ENCODE measurements at places on chromosomes 5 and 9.
A peak's percentile ranks its signal among the peaks of the same experiment; 100 is the strongest.

DNA sequence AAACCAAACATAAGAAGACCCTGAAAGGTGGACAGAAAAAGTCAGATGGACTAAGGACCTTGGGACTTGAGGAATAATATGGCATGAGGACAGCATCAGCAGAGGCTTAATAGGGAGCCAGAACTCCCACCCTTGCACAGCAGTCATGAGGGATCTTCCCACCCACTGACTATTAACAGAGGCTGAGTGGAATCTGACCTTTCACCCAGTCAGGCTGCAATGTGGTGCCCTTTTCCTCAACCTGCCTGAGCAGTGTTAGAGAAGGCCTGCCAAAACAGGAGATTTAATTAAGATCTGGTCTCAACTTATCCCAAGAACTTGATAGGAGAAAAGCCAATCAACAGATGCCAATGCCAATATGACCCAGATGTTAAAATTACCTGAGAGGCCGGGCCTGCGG, 481.9 kb downstream of the KDM4C start:
- no peak for DNase-seq

- DNase-seq, result no peak
Measured at GRCh38 chr9:37902131-37902530, 1.8 kb downstream of the SLC25A51 start.

DNA sequence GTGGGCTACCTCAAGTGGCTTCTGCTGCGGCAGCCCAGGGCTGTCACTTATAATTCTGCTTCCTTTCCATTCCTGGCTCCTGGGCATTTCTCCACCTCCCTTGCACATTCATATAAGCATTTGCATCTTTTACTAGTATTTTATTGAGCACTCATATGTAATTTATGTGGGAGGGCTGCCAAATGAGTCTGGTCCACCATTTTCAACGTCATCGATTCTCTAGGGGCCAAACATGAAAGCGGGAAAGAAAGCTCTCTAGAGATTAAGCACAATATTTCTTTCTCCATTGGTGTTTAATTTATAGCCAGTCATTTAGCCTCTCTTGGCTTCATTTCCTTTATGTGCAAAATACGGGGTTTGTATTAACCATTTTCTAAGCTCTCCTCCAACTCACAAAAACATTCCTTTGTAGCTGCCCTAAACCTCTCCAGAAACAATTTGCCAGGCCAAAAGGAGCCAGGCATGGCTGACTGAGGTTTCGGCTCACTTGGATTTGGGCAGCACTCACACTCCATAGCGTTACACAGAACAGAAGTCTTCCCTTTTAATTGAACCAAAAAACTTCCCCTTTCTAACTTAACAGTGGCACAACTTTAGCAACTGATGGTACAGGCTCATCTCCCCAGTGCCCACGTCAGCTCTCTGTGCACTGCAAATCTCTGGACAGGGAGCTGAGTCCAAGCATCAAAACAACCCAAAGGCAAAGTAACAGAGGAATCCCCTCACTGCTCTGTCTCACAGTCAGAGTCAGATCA, 183.5 kb downstream of the ROR2 start:
- no peak for DNase-seq

- no peak for DNase-seq
Measured at GRCh38 chr5:83653669-83654068, 67.0 kb downstream of the HAPLN1 start.

GRCh38 chr9:133098871-133099270, 22.2 kb downstream of the RALGDS start:
- no peak for DNase-seq

- no peak for DNase-seq
Measured at GRCh38 chr5:75514323-75514722, 2.6 kb downstream of the POLK start.

DNA sequence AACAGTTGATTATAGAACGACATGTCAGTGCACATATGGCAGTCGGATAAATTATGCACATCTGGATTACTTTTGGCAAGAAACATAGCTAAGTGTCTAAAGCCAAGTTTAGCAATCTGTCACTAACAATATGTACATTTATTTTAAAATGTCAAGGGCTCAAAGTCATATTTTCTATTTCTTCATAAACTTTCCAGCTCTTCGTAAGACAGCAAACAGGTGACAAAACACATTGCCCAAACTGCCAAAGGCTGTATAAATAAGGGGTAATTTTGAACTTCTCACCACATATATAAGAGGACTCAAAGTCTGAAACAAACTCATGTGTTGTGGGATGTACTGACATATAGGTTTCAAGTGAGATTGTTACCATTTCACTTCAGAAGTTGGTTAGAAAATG, 237.2 kb downstream of the ARL15 start:
- DNase-seq, result no peak

GRCh38 chr5:133868946-133869518, 99.4 kb downstream of the C5orf15 start:
- peak; percentile 49 for DNase-seq

DNA sequence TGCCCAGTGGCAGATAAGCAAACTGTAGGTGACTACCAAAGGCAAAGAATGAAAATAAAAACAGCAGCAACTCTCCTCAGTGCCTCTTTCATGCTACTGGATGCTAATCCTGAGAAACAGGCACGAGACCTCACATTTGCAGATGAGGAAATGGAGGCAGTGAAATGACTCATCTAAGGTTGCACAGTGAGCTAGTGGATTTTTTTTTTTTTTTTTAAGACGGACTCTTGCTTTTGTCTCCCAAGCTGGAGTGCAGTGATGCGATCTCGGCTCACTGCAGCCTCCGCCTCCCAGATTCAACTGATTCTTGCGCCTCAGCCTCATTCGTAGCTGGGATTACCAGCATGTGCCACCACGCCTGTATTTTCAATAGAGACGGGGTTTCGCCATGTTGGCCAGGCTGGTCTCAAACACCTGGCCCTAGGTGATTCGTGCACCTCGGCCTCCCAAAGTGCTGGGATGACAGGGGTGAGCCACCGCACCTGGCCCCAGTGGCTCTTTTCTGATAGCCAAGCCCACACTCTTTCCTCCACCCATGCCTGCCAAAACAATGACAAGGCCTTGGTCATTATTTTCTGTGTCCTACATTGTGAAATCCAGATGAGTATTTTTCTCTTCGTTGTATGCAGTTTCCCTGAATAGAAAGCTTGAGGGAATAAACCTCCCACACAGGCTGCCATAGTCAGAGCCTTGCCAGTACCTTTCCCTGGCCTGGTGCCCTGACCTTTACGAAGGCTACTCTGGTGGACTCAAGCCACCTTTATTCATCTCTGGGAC, 19.2 kb downstream of the DOCK2 start:
- DNase-seq, result no peak

DNA sequence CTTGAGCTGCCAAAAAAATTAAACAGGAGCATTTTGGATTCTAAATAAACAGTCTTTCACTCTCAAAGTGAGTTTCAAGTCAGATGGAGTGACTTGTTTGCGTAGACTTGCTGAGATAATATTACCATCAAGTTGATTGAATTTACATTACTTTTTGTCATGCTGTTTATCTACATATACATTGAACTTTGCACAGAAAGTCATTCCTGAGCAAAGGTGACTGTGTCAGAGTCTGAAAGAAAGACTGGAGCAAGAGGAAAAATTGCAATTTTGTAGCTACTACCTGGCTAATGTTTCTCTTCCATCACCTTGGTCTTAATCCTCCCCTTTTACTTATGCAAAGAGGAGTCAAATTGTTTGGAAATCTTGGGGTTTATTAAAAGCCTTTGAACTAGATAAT, 179.4 kb downstream of the PTTG1 start:
- peak; percentile 85 for DNase-seq

DNA sequence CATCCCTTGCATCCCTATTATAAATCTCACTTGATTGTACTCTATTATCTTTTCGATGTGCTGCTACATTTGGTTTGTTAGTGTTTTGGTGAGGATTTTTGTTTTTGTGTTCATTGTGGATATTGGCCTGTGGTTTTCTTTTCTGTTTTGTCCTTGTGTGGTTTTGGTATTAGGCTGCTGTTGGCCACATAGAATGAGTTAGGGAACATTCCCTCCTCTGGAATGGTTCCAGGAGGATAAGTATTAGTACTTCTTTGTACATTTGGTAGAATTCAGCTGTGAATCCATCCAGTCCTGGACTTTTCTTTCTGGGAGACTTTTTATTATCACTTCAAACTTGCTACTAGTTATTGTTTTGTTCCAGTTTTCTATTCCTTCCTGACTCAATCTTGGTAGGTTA, 287.2 kb downstream of the CWC27 start:
- DNase-seq, result no peak

- DNase-seq, result no peak
Measured at GRCh38 chr9:17800418-17800817, 221.6 kb downstream of the SH3GL2 start.

- peak; percentile 49 for DNase-seq
Measured at GRCh38 chr9:121026768-121027167, 23.3 kb downstream of the C5 start.

- DNase-seq, result no peak
Measured at GRCh38 chr5:179596421-179596820, 27.1 kb downstream of the HNRNPH1 start.

DNA sequence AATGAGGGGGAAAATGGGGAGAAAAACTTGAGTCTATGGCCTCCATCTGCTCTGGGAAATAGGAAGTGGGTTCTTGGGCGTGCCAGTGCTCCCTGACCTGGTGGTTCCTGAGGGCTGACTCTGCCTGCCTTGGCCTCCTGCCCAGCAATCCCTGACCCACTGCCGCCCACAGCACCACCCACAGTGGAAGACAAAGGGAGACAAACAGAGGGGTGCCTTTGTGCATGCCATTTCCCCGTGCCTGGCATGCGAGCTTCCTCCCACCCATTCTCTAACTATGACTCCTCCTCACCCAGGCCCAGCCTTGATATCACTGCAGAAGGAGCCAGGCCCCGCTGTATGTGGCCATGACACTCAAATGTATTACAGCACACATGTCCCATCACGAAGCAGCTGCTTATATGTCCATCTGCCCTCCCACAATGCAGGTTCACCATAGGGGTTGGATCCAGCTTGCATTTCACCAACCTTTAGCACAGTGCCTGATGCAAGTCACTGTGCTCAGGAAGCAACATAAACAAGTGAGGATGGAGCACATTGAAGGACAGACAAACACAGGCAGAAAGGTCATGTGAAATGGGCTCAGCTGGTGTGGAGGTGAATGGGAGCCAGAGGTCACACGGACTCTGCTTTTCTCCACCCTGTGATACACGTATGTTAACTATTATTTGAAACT, 84.4 kb downstream of the ADRB2 start:
- no peak for DNase-seq

DNA sequence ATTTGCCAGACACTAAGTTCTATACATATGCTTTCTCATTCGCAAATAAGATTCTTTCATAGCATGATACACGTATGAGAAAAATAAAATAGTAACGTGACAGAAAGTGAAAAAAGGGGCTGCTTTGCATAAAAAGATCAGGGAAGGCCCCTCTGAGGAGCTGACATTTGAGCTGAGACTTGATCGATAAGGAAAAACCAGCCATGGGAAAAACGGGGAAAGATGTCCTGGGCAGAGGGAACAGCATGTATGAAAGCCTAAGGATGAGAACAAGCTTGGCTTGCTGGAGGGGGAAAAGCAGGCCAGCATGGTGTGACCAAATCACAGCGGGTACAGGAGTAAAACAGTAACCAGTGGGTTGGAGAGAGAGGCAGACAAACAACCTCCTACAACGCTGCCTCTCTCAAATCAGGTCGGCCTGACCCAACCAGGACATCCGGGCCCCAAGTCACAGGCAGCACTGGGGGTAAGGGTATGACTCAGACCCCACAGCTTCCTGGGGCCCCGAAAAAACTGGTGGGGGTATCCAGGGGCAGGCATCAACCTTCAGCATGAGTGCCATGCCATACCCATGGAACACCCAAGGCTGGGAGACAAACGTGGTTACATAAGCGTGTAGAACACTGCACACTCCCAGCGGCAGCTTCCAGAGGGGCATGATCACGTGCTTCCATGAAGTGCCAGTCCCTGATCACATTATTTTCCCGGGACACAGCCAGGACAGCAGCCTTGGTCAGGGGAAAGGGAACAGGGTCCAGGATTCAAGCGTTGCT, 2.2 kb downstream of the TNIP1 start:
- DNase-seq, result no peak

DNA sequence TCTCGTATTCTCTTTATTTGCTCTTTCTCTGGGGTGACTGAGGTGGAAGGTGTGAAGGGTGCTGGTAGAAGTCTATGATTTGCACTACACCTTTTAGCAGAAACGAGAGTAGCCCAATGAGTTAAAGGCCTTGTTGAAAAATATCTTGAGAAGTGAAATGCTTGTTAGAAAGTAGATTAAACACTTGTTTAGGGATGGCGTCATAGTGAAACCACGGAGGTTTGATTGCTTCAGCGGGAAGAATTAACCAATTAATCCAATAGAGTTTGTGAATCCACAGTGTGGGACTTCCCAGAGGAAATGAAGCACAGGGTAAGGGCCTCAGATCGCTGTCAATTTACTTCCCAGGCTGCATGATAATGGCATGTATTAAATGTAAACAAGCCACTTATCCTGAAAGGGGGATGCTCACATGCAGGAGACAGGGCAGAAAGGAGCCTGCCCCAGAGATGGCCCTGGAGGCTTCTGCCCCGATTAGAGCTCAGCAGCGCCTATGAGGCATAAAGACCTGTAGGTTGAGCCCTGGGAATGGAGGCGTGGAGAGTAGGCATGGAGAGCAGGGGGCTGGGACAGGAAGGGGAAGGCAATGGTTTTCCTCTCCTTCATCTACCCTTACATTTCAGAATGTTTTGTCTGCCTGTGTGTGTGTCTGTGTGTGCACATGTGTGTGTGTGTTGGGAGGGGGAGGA, 1.5 kb downstream of the FAM170A start:
- no peak for DNase-seq

DNA sequence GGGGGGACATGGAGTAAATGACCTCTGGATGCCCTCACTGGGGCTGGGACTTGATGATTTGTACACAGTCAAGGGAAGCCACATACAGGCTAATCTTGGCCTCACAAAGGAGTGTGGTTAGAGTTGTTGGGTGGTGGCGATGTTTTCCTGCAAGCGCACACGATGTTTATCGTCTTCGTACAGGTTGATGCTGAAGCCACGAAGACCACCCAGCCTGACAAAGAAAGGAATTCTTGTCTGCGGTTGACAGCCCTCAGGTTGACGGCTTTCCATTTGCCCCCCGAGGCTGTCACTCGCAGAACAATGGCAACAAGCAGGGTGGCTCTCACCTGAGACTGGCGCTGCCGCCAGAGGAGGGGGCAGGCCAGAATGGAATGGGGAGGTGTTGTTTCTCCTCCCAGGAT, 14.1 kb upstream of the XPA start:
- no peak for DNase-seq

GRCh38 chr5:178232124-178232919, at the start of gene PHYKPL:
TSS of gene PHYKPL (minus strand) at chr5:178232802. CDS start at chr5:178232550, 252 bp downstream.
- peak; percentile 50 for DNase-seq

- DNase-seq, result peak; percentile 43
Measured at GRCh38 chr9:8762479-8763085, 963.0 kb upstream of the DMAC1 start.
